ENCODE measurements at places on chromosomes 1 and 21.
A peak's percentile ranks its signal among the peaks of the same experiment; 100 is the strongest.

GRCh38 chr1:152525080-152525641 lies 10.9 kb downstream of the CRCT1 start:
- no peak for DNase-seq

DNA sequence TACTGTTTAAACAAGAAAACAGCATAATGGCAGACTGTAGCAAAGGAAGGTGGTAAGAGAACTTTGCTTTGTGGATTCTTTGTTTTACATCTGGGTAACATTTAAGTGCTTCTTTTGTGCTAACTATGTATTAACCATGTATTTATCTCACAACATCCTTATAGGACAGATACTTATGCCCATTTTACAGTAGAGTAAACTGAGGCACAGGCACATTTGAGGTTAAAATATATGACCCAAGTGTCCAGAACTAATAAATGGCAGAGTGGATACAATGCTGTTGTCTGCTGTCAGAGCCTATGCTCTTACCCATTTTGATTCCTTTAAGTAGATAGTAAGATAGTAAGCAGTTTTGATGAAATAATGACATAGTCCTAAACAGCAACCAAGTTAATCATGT lies 7.3 kb downstream of the CAPZA1 start:
- DNase-seq, result no peak

DNA sequence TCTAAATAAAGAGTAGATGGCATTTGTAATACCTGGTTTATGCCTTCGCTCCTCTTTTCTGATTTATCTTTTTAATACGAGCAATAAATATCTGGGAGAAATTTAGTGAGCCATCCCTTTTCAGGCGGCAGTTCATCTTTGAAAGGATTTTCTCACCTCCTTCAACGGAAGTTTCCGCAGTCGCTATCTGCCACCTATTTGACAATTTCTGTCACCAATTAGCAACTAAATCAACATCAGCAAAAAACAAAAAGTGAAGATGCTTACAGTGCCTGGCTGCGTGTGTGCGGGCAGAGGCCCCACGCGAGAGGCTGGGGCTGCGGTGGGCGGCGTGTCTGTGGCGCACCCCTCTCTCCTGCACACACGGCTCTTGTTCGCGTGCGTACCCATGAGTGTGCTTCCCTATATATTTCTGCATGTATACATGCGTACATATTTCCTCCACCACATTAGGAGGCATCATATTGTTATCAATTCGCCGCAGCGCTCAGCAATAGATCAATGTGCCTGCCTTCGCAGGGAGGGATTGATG lies 117.3 kb upstream of the BARHL2 start:
- no peak for DNase-seq

DNA sequence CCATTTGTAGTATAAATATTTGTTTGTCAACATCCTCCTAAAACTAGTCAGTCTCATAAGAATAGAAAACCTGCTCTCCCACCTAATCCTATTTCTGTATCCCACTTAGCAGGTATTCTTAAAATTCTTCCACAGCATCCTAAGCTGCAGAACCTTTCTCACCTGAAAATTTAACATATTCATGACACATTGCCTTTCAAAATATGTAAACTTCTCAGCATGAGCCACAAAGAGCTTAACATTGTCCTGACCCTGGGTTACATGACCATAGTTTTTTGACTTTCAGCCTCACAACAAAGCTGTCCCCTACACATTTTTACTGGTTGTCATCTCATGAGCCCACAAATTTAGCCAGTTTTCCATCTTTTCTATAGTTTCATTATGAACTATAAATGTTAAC lies 712.1 kb downstream of the LTN1 start:
- DNase-seq, result no peak

- no peak for DNase-seq
Measured at GRCh38 chr1:65440322-65440900, 19.9 kb downstream of the LEPR start.

- DNase-seq, result no peak
Measured at GRCh38 chr1:177315261-177315660, 144.5 kb downstream of the BRINP2 start.

DNA sequence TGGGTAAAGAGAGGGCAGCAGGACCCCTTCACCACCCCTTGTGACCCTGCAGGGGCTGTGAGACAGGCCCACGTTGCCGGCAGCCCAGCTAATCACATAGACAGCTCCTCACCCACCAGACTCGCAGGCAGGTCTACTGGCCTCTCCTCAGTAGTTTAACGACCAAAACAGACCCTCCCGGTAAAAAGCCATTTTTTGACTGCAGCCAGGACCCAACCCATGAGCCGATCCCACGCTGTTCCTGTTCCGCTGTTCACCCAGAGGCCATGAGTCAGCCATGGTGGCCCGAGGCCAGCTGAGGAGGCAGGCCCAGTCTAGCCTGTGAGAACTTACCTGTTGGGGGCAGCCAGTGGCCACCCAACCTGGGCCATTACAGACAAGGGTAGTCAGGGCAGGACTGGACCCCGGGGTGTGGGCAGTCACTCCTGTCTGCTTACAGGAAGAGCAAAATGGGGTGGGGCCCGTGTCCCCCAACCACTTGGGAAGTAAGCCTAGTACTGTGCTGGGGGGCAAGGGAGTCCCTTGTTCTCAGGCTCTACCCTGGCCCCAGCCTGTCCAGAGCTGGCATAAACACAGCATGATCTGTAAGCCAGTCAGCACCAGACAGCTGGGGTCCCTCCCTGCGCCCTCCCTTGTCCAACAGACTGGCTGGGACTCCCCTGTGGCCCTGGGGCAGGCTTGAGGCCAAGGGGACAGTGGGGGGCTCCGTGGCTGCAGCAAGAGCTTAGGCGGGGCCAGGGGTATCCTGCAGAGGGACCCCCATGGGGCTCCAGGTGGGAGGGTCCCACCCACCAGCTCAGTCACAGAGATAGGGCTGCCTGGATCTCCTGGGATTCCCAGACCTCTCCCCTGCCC lies 61.9 kb downstream of the WNT9A start:
- peak; percentile 1 for DNase-seq

DNA sequence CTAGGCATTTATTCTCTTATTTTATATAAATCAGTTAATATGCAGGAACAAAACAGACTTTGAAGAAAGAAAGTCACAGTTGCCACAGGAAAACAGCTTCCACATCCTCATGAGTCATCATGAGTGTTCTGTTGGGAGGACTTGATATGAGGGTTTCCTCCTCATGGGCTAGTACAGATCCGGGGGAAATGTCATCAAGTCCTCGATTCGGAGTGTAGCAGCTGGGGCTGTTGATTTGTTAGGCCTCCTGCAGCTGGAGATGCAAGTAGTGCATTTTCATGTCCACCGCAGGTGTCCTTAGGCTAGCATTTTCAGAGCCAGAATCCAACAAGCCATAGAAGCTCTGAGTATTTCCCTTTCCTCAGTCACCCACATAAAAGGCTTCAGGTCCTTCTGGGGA lies 36.7 kb downstream of the ADAM30 start:
- DNase-seq, result no peak

- no peak for DNase-seq
Measured at GRCh38 chr1:7535016-7535415, 236.1 kb upstream of the VAMP3 start.

DNA sequence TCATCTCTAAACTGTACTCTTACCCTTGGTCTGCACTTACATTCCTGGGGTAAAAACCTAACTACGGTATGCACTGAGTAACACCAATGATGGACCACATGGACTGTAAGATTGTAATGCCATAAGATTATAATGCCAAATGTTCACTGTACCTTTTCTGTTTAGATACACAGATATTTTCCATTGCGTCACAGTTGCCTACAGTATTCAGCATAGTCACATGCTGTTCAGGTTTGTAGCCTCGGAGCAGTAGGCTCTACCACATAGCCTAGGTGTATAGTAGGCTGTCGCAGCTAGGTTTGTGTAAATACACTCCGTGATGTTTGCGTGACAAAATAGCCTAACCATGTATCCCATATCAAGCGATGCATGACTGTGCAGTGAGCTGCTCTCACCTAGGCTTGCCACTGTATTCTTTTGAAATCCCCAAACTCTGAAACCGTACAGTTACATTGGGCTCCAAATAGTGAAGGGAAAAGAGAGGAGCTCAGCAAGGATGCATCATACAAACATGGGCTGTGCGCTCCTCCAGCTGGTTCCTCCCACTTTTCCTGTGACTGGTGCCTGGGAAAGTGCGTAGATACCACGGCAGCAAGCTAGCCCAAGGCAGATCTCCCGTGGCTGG lies 35.2 kb downstream of the CFAP57 start:
- DNase-seq, result no peak

GRCh38 chr1:103120981-103121380 lies 12.7 kb upstream of the COL11A1 start:
- no peak for DNase-seq

- DNase-seq, result no peak
Measured at GRCh38 chr1:43705334-43705733, 2.0 kb upstream of the ST3GAL3 start.

DNA sequence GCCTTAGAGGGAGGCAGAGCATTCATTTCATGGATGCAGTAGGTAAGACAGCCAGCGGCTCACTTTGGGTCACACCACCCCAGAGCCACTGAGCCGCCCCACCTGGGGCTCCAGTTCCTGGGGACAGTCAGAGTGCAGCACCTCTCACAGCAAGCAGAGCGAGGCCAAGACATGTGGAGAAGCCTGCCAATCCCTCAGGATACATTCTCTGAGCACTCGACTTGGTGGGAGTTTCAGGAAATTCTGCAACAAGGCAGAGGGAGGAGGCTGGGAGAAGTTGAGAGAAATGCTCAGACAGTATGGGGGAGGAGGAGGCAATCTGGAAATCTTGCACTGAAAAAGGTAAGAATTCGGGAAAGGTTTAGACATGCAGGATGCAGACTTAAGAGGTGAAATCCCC lies 60.8 kb upstream of the WLS start:
- DNase-seq, result no peak

GRCh38 chr1:160137216-160137862 lies 14.1 kb upstream of the ATP1A4 start:
- no peak for DNase-seq

GRCh38 chr1:200963076-200963475 lies 60.4 kb downstream of the KIF21B start:
- DNase-seq, result no peak

GRCh38 chr1:203227371-203228083 lies 1.9 kb downstream of the CHIT1 start:
- no peak for DNase-seq

GRCh38 chr21:44628707-44629391 lies 2.0 kb downstream of the KRTAP10-9 start:
- DNase-seq, result no peak

DNA sequence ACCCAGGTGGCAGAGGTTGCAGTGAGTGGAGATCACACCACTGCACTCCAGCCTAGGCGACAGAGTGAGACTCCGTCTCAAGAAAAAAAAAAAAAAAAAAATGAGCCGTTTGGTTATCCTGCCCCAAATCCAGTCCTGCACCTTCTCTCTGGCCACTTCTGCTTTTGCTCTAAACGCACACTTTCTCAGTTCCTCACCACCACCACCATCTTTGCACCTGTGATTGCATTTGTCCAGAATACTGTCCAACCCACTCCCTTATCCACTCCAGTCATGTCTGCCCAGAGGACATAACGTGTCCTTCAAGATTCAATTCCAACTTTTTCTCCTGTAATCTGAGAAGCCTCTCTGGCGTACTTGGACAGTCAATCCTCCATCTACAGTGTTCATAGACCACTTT lies 2.2 kb upstream of the NEK2 start:
- DNase-seq, result no peak

DNA sequence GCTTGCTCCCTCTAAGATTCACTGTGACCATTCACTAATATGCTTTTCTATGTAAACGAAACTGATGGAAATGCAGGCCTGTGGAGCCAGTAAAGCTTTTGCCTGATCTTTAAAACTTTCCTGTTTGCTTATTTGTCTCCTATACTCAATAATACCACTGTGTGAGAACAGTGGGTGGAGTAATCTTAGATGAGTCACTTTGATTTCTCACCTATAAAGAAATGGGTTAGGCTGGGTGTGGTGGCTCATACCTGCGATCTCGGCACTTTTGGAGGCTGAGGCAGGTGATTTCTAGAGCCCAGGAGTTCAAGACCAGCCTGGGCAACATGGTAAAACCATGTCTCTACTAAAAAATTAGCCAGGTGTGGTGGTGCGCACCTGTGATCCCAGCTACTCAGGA lies 70.8 kb downstream of the RWDD3 start:
- no peak for DNase-seq

DNA sequence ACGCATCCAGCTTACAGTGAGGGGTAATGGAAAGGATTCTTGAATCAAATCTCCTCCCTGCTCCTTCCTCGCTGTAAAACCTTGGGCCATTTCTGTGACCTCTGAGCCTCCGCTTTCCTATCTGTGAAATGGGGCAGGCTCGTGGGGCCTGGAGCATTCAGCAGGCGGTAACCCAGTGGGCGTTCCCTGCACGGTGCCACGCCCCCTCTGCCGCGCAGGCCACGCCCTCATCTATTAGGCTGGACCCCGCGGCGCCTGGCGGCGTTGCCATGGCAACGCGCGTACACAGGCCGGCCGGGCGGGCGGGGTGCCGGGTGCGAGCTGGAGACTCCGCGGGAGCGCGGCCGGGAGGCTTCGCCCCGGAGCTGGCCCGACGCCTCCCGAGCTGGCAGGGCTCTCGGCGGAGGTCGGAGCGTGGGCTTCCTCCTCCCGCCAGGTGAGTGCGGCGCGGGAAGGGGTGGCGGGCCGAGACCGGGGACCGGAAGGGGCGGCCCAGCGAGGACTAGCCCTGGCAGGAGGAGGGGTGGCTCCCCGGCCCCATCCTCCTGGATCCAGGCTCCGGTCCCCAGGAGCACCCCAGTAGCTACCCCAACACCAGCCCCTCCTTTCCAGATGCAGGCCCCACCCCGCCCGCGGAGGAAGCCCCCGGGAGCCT lies at the start of gene FHAD1:
TSS of gene FHAD1 (plus strand) at position 264 of the 655 bp plus-strand sequence. CDS start 4,562 bp downstream, outside the sequence.
- DNase-seq, result peak; percentile 20

GRCh38 chr1:3604468-3604974 lies 6.8 kb downstream of the MEGF6 start:
- no peak for DNase-seq

DNA sequence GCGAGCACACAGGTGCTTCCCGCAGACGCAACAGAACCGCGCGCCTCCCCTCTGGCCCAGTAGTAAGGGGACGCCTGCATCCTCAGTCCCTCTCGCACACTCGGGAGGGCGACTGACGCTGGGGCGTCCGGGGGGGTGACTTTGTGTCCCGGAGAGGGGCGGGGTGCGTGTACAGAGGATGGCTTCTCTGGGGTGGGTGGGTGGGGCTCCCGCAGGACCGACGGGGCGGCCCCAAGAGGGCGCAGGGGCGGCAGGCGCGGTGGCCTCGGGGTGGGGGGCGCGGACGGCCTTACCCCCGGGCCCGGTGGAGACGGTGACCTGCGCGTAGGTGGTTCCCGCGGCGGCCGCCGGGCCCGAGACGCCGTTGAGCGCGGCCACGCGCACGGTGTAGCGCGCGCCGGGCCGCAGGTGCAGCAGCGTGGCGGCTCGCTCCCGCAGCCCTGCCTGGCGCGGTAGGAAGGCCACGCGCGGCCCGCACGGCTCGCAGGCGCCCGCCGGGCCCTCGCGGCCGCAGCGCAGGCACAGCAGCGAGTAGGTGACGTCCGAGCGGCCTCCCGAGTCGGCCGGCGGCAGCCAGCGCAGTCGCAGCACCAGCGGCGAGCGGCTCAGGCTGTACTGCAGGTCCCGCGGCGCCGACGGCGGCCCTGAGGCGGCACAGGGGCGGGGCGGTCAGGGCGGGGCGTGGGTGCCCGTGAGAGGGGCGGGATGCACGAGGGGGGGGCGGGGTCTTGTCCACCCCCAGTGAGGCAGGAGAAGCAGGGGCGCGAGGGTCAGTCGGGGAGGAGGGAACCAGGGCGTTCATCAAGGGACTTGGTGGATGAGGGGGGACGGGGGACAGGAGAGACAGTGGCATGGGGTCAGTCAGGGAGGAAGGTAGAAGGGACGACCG lies 12.1 kb downstream of the EPHA10 start:
- no peak for DNase-seq

Measured in CD8-positive, alpha-beta memory T cell (primary cell).